ENCODE measurements at places on chromosomes 4 and X. TPM values are rescaled to one million over a fixed set of nuclear protein-coding genes. Genes with fewer than 3 reads are reported as not detected.

Gene SERTM2
- 0.06 TPM for total RNA-seq

Gene SLC10A6
- 0.81 TPM for total RNA-seq

- no peak for DNase-seq
Observed at GRCh38 chrX:45710081-45710801, 509.6 kb upstream of the DIPK2B start.

GRCh38 chr4:177923888-177924287 lies 481.7 kb upstream of the AGA start:
- DNase-seq = no peak

GRCh38 chr4:119113033-119113655 lies 22.5 kb upstream of the MYOZ2 start:
- no peak for DNase-seq

GRCh38 chrX:97065066-97065465 lies 181.4 kb downstream of the RPA4 start:
- no peak for DNase-seq

DNA sequence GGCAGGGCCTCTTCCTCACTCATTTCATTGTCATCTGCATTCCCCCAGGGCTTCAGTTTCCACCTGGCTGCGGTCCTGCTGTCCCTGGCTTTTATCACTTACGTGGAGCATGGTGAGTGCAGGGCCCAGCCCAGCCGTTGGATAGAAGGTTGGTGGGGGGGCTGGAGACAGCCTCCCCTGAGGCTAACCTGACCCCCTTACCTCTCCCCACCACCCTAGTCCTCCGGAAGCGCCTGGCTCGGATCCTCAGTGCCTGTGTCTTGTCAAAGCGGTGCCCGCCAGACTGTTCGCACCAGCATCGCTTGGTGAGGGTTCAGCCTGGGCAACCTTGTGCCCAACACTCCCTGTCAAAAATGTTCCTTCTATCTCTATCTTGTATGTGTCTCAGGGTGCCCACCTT lies 5.8 kb upstream of the EBP start:
- no peak for DNase-seq

Gene MMRN1
- total RNA-seq = 12.5 TPM

Gene NLRP2B
- not detected for total RNA-seq

GRCh38 chrX:140180585-140180984 lies 215.3 kb upstream of the CXorf66 start:
- DNase-seq = no peak

GRCh38 chrX:57156397-57157049 lies 19.3 kb upstream of the SPIN2A start:
- no peak for DNase-seq

DNA sequence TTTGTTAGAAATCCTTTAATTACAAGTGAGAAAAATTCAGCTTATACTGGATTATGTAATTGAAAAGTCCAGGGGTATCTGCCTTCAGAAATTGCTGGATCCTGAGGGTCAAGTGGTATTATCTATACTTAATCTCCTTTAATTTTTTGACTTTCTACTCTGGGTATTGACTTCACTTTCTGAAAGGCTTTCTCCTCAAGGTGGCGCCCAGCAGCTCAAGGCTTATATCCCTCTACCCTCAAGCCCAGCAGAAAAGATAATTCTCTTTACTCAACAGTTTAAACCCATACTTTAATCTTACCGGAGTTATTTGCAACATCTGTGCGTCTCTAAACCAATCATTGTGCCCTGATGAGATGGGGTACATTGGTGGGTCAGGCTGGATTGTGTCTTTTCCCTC lies 129.5 kb downstream of the LARP7 start:
- no peak for DNase-seq

- no peak for DNase-seq
Observed at GRCh38 chrX:68428431-68428830, 4.9 kb downstream of the OPHN1 start.

Gene CXCL9
- total RNA-seq = 0.35 TPM

- no peak for DNase-seq
Observed at GRCh38 chr4:185566425-185566824, 31.1 kb upstream of the PDLIM3 start.

Gene MAB21L2
- total RNA-seq = 2.0 TPM

- no peak for DNase-seq
Observed at GRCh38 chr4:168632301-168632725, 135.5 kb downstream of the PALLD start.

GRCh38 chrX:433771-434170 lies 47.1 kb upstream of the PPP2R3B start:
- DNase-seq = no peak

- no peak for DNase-seq
Observed at GRCh38 chr4:77582711-77583110, 22.9 kb upstream of the CXCL13 start.

GRCh38 chr4:184284336-184284690 lies 66.6 kb upstream of the ENPP6 start:
- DNase-seq = no peak

- DNase-seq = no peak
Observed at GRCh38 chrX:30637874-30638815, 15.1 kb upstream of the GK start.

DNA sequence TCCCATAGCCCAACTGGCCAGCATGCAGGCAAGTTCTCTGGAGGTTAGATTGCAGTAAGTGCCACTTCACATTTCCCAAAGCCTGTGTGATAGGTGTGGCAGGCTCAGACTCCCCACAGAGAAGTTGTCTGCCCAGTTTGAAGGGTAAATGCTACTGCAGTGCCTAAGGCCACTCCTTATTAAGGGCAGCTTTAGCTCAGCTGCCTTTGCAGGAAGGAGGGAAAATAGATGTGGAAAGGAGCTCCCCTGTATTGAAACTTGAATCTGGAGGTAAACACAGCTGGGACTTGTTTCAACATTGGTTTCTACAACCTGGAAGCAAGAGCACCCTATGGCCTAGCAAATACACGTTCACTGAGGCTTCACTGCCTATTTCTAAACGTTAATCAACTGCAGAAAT lies 22.4 kb downstream of the NEXMIF start:
- no peak for DNase-seq

DNA sequence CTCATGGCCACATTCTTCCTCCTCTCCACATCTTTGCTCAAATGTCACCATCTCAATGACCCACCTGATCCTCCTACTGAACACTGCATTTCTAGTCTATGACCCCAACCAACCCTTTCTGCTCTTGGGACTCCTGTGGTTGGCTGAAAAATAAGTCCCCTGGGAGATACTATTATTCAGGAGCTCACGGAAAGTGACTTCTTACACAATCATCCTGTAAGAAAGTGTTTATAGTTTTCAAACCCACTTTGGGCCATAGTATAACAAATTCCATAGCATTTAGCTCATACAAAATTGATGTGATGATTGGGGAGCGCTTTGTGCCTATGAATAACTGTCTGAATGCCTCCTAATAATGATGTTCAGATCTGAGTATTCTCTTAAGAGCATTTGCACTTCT lies 161.4 kb upstream of the HS3ST1 start:
- DNase-seq = no peak

GRCh38 chr4:38132107-38132673 lies 172.0 kb downstream of the PTTG2 start:
- DNase-seq = peak; percentile 75

- no peak for DNase-seq
Observed at GRCh38 chr4:105496899-105497298, 23.0 kb upstream of the PPA2 start.

- no peak for DNase-seq
Observed at GRCh38 chrX:44462850-44463249, 79.8 kb downstream of the FUNDC1 start.
